ENCODE measurements at places on chromosomes 2 and 18. TPM values are rescaled to one million over a fixed set of nuclear protein-coding genes. Genes with fewer than 3 reads are reported as not detected.
A peak's percentile ranks its signal among the peaks of the same experiment; 100 is the strongest.

DNA sequence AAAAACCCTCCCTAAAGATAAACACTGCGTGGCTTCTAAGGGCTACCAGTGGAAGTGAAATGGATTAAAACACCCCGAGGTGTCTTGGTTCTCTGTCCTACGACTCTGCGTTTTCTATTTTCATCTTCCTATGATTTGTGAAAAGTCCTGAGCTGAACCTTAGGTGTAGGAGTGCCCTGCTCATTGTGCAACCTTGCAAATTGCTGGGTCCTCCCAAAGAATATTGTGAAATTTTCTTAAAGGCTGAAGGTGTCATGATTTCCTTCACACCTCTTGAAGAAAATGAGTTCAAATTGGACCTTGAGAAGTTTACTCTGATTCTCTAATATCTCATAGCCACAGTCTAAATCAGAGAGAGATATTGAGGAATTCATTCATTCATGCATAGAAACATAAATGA is 1.8 kb upstream of the SLC19A3 start:
- DNase-seq: no peak

- no peak for DNase-seq
Observed at GRCh38 chr2:239310401-239311061, 90.3 kb downstream of the HDAC4 start.

DNA sequence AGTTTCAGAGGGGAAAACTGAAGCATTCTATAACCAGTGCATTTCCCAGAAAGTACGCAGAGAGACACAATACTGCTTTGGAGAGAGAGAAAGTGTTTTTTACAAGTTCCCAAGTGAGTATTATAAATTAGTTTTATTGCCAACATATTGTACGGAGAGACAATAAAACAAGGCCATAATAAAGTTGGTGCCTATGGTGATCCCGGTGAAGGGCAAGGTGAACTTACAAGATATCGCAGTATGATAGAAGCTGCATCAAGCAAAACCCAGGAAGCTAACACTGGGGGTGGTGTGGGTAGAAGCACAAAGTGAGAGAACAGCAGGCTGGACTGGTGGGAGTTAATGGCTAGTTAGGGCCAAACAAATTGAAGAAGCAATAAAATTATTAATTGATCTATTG is 7.5 kb downstream of the TMSB10 start:
- no peak for DNase-seq

DNA sequence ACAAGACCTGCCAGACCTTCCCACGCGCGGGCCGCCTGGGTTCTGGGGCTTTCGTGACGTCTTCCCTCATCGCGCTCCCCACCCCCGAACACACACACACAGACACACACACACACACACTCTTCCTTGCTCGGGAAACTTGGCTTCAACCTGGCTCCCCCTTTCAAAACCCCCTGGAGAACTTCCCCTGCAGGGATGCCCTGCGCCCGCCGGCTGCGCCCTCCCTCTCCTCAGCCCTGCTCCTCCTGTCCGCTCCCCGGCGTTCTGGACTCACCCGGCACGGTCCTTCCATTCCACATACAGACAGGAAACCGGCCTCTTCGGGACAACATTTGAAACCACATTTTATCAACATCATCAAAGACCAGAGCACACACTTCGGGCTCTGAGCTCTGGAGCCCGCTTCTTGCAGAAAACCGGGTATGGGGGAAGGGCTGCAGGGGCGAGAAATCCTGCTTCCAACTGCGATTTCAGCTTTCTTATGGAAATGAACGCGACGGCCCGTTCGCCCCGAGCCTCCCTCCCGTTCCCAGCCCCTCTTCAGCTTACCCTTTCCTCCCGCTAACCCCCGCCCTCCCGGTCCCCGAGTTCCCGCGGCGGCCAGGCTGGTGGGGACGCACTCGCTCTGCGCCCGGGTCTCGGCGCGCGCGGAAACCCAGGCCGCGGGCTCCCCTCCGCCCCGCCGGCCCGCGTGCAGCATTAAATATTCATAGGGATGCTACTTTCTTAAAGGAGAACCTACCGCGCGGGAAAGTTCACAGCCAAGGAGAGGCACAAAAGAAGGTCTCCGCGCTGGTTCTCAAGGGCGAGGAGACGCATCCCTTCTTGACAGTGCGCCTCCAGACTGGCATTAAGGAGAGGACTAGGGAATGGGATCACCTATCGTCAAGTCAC is 18.3 kb downstream of the POU3F3 start:
- DNase-seq: no peak

- DNase-seq: peak; percentile 71
Observed at GRCh38 chr2:11123856-11124759, 31.2 kb upstream of the SLC66A3 start.

GRCh38 chr18:43539862-43540261 is 262.6 kb upstream of the SYT4 start:
- no peak for DNase-seq

DNA sequence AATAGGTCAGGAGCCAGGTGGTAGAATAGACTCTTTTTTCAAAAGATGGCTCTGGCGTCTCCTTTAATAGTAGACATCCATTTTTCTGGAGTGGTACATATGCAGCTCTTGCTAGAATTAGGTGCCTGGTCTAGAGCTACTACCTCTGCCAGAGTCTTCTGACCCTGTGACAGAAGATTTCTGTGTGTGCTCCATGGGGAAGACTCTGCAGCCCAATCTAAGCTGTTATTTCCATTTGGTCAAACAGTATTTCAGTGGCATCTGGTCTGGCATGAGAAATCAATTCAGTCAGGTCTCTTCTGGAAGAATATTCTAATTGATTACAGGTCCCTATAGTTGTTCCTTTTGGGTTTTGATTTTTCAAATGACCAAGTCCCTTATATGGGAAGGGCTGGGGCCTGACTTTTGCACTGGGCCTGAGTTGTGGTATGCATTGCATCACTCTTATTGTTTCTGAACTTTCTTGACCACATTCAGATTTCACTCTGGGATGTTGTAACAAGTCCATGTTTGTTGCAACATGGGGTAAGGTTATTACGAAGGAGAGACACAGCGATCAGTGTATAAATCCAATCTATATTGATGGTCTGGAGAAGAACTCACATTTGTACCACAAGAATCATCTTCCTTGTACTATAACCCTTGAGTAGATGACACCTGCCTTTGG is 12.1 kb downstream of the MXD1 start:
- no peak for DNase-seq

DNA sequence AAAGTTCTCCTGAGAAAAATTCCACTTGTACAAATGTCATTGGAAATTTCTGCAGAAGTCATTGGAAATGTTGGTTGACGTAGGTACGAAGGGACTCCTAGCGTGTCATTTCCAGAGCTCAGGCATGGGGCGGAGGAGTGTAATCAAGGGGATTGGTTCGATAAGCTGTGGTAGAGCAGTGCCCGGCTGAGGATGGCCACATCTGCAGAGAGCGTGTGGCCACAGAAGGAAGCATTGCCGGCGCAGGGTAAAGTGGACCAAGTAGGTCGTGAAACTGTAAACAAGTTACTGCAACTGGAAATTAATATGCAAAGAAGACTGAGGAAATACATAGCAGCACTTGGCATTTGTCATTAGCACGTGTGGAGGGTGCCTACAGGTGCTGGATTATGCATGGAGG is 101.8 kb downstream of the DGKD start:
- DNase-seq: no peak

DNA sequence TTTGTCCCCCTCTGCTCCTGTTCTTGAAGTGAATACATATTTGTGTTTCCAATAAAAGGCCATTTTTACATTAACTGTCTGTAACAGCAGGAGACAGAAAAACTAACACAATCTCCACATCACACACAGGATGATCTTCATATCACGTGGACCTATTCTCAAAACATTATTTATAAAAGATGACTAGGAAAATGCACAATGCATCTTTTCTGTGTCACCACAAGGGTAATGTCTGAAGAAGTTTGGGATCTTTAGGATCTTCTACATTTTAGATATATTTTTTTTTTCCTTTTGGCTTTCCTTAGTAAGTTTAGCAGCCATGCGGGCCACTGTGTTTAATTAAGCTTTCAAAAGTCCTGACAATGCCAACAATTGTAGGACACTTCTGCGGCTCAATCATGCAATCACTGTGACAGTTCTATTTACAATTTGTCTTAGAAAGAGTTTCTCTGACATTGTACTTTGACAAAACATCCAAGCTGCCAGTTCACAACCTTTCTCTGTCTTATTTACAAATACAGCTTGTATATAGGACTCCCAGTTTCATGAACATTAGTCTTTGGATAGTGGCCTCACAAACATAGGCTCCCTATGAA is 12.3 kb downstream of the BCL11A start:
- no peak for DNase-seq

SLC8A1 gene
- total RNA-seq: 82.9 TPM

ZDBF2 gene
- total RNA-seq: 8.7 TPM

CNTNAP5 gene
- 31.7 TPM for total RNA-seq
